ENCODE measurements at places on chromosomes 13 and 19.
A peak's percentile ranks its signal among the peaks of the same experiment; 100 is the strongest.

GRCh38 chr13:51934461-51935087, 72.8 kb downstream of the CCDC70 start:
- no peak for DNase-seq

DNA sequence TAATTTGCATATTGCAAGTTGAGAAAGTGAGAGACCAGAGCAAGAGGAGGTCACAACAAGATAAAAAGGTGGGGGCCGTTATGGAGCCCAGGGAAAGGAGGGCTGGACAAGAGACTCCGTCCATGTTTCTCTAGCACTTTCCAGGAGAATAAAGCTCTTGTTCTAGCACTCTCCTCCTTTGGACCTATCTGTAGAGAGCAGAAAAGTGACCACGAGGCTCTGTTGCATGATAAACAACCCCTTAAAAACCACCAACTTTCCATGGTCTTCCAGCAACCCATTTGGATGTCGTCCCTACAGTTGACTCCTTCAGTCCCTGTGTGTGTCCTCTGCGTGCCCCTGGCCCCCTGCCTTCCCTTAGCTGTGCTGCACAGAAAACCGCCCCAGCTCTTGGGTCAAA, 4.1 kb upstream of the ARL11 start:
- DNase-seq = no peak

- DNase-seq = no peak
Observed at GRCh38 chr13:110130431-110130830, 176.5 kb downstream of the COL4A1 start.

DNA sequence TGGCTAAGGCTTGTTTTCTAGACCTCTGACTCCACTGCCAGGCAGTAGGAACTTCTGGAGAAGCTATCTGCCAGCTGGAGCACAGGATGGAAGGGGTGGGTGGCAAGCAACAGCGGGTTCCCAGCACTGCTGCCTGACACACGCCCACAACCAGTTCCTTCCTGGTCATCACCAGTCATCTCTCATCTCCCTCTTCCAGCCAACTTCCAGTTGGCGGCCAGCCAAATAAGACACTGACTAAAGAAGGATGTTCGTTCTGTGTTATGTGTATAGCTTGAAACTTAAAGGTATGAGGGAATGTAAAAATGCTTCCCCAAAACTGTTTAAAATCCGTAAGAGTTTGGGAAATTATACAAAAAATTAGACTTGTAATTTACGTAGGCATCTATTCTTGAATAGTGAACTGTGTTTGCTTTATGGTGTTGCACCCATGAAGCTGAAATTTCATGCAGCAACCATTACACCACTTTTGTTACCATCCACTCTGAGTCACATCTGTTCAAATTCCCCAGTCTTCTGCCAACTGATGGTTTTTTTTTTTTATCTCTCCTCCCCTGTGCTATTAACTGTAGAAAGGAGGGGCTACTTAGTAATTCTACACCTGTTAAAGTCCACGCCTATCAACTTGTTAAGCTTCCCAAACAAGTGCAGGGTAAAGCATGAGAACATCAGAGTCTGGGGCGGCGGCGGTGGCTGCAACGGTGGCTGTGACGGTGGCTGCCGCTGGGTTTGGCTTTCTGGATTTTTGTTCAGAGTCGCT, 86.2 kb upstream of the FRY start:
- DNase-seq = peak; percentile 63

GRCh38 chr13:60957816-60958215, 457.8 kb downstream of the PCDH20 start:
- DNase-seq = no peak

Data from NCI-H226 (cell line).